ENCODE measurements at places on chromosomes 7 and 10.

GRCh38 chr7:40194745-40195144, 59.9 kb downstream of the SUGCT start:
- DNase-seq: no peak

GRCh38 chr10:93149761-93150160, 76.1 kb downstream of the CYP26A1 start:
- no peak for DNase-seq

GRCh38 chr10:33217854-33218253, 116.6 kb downstream of the NRP1 start:
- DNase-seq: no peak

GRCh38 chr7:27210441-27211083, 10.7 kb upstream of the HOXA13 start:
- DNase-seq: peak; percentile 73

DNA sequence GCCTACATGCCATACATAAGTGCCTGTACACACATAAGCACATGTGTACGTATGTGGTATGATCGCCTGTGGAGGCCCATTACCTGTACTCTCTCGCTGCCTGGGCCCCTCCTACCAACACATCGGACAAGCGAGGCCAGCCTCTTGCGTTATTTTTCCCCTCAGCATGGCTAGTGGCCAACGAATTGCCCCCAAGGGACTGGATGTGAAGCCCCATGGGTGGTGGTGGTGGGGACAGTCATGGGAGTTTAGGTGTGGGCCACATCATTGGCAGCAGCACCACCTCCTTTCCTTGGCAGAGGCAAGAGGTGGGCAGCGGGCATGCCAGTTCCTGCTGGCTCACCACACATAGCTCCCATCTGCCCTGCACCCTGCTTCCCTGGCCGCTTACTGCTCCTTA, 10.0 kb downstream of the GRK5 start:
- no peak for DNase-seq

DNA sequence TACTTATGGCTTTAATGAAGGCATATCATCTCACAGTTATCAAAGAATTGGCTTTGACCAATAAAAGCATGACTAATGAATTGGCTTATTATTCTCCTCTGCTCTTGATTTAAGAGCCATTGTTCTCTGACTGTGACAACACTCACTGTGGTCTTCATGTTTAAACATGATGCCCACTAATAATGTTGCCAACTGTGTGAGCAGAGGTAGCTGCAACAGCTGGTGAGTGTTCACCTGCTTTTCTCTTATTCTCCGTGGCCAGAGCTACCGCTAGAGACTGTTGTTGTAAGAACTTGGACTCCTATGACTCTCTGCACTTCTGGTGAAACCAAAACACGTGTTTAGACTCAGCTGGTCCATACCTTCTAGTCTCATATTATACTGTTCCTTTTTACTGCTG, 335.9 kb downstream of the XPNPEP1 start:
- no peak for DNase-seq

DNA sequence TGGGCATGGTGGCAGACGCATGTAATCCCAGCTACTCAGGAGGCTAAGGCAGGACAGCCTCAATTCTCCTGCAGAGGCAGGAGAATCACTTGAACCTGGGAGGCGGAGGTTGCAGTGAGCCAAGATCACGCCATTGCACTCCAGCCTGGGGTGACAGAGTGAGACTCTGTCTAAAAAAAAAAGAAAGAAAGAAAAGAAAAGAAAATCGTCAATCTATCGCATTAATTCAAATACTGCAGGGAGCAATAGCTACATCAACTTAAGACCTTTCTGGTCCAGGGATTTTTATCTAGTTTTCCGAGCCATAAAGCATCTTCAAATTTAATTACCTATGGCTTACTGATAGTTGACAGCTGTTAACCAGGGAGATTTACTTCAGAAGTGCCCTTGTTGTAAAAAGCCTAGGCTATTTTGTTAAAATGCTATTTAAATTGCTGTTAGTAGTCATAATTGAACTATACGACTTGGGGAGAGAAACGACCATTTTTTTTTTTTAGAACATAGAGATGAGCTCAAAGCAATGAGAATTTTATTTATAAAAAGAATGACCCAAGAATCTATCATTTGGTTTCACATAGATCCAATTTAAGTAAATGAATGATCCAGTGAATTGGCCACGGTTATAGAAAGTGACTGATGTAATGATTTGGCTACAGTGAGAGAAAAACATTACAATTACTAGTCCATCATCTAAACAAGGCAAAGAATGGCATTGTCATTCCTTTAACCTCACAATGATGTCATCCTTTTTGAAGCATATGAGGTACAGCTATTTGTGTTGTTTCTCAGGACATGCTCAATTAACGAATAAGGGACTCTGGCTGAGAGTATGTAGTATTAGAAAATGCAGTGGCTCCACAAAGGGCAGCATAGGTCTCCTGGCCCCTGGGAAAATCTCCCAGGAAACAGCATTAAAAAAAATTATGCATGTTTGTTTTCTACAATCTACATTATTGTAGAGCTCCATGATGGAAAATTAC, 85.3 kb downstream of the SEMA3C start:
- peak; percentile 17 for DNase-seq

DNA sequence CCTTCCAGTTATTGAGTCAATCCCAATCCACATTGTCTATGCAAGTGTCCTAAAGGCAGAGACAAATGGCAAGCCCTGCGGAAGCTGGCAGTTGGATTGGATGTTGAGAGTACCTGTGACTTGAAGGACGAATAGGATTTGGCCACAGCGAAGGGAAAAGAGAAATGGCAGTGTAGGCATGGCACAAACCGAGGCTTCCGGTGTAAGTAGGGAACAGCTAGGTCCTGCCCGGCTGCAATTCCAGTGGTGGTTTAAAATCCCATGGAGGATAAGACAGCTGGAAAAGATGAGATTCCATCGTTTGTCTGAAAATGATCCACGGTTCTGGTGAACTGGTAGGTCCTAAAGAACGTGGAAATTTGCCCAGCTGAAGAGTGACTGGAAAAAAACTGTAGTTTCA, 296.2 kb downstream of the TCERG1L start:
- no peak for DNase-seq

- DNase-seq: no peak
Observed at GRCh38 chr7:155299535-155300202, 2.0 kb downstream of the INSIG1 start.

DNA sequence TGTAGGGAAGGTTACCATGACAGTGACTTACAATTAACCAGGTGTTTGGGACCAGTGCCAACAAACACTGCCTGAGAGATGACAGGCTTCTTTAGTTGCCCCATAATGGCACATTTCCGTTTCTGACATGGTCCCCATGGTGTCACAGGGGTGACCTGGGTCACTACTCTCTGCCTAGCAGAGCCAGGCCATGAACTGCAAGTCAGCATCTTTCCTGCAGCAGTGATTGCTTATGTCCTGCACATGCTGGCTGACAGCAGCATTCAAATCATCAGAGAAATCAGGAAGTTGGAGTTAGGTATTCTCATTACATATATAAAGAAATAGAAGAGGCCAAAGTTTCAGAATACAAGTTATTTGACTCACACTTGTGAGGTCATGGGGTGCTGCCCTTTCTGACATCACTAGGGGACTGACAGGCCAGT, 47.1 kb upstream of the ZNRF2 start:
- DNase-seq: no peak

GRCh38 chr7:133550145-133550544, 297.3 kb downstream of the EXOC4 start:
- no peak for DNase-seq

GRCh38 chr10:84822931-84823630, 494.7 kb downstream of the CCSER2 start:
- no peak for DNase-seq

DNA sequence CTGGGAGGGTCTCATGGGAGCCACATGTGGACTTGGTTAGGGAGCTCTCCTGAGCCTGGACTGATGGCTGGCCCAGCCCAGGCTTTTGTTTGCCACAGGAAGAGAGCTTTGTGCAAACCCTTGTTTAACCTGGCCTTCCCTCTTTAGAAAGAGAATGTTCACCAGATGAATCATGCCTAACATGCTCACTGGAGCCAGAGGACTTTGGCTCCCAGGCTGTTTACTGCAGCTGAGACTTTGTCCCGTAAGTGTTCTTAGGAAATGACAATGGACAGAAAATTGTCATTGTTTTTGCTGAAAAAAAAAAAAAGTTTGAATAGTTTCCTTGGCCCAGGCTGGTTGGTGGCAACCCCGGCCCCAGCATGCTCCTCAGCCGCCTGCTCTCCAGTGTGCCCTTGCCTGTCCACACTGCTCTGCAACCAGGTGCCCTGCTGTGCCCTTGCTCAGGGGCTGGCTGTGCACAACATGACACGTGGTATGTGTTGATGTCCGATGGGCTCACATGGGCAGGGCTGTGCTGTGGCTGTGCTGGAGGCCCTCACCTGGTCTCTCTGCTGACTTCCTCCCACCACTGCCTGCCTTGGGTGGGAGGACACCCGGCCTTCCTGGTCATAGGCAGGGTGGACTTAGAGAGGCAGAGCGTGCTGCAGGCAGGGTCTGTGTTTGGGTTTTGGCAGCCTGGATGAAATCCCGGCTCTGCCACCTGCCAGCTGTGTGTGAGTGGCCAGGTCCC, 215.3 kb upstream of the ZNF32 start:
- no peak for DNase-seq

GRCh38 chr7:2880051-2880450, 35.9 kb upstream of the GNA12 start:
- no peak for DNase-seq

- DNase-seq: no peak
Observed at GRCh38 chr7:23970193-23970592, 260.2 kb downstream of the STK31 start.

GRCh38 chr7:91306266-91306665, 42.0 kb downstream of the FZD1 start:
- DNase-seq: no peak

- DNase-seq: no peak
Observed at GRCh38 chr7:46256870-46257661, 336.0 kb upstream of the IGFBP3 start.

DNA sequence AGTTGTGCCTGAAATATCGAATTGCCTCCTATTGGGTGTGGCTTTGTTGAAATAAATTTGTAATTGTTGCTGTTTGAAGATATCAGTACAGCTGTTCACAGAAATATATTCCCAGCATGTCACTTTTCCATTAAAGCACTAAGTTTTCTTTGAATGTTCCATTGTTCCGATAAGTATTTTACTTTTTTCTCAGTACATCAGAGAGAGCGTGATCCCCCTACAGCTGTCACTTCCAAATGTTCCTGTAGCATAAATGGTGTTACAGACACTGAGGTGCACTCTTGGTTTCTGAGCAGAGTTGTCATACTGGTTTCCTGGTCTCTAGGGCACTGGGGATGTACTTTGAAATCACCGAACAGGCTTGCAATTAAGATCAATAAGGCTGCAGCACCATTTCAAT, 189.2 kb downstream of the CCSER2 start:
- DNase-seq: no peak

- no peak for DNase-seq
Observed at GRCh38 chr7:134532180-134532953, 5.0 kb downstream of the AKR1B10 start.

GRCh38 chr10:33094263-33095051, 136.4 kb upstream of the ITGB1 start:
- DNase-seq: no peak

GRCh38 chr10:60353519-60354258, 36.0 kb downstream of the ANK3 start:
- peak; percentile 11 for DNase-seq

DNA sequence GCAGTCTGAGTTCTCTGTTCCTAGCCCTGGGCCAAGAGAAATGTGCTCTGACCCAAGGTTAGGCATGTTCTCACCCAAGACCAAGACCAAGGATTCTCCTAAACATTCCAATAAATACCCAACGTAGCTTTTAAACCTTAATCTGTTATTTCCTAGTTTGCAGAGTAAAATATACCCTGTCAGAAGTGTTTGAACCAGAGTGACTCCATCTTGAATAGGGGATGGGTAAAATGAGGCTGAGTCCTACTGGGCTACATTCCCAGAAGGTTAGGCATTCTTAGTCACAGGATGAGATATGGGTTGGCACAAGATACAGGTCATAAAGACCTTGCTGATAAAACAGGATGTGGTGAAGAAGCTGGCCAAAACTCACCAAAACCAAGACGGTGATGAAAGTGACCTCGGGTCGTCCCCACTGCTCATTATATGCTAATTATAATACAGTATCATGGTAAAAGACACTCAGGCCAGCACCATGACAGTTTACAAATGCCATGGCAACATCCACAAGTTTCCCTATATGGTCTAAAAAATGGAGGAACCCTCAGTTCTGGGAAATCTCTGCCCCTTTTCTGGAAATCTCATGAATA, 27.7 kb downstream of the PLXNA4 start:
- no peak for DNase-seq

GRCh38 chr7:70069977-70070376, 471.7 kb downstream of the AUTS2 start:
- no peak for DNase-seq

DNA sequence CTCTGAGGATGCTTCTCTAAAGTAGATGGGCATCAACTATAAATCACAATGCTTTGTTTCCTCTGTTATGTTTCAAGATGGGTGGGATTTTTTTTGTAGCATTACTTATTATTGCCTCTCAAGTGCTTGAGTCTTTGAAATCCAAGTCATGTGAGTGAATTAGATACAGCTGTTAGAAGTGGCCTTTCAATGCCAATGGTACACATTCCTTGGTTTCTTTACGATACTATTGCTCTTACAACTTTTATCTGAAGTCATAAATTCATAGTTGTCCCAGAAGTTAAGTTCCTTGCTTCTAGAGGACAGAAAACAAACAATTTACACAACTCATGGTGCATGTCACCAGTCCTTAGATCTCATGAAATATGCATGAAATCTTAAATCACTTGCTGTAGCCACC, 15.5 kb downstream of the CFTR start:
- no peak for DNase-seq

DNA sequence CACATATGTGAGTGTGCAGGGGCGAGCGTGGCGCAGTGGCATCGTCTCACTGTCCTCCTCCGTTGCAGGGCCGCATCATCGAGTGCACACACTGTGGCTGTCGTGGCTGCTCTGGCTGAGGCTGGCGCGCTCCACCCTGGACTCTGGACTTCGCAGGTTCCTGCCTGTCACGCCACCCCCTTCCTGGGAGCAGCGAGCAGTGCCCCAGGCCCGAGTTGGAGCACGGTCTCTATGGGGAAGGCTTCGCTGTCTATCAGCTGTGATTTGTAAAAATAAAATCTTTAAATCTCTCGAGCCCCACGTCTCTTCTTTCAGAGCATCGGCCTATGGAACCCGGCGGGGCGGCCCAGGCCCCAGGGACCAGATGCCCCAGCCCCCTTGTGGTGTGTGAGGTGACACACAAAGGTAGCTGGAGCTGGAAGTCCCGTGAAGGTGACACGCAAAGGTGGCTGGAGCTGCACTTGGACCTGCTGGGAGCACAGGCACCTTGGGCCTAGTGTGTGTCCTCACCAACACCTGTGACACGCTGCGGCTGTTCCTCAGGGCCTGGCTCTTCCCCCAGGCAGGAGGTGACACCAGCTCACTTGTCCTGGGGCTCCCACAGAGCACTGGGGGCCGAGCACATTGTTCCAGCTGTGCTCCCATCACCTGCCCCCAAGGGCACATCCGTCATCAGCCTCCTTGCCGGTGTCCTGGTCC, 10.7 kb downstream of the BUD31 start:
- no peak for DNase-seq

- DNase-seq: no peak
Observed at GRCh38 chr7:20114468-20114867, 102.7 kb downstream of the MACC1 start.
